ENCODE measurements at places on chromosomes 16 and 17.

GRCh38 chr16:57032931-57033330, 43.6 kb downstream of the NLRC5 start:
- no peak for DNase-seq

- no peak for DNase-seq
Measured at GRCh38 chr16:11060842-11061241, 116.5 kb downstream of the CLEC16A start.

- peak; percentile 50 for DNase-seq
Measured at GRCh38 chr16:70735141-70735979, 49.5 kb upstream of the MTSS2 start.

DNA sequence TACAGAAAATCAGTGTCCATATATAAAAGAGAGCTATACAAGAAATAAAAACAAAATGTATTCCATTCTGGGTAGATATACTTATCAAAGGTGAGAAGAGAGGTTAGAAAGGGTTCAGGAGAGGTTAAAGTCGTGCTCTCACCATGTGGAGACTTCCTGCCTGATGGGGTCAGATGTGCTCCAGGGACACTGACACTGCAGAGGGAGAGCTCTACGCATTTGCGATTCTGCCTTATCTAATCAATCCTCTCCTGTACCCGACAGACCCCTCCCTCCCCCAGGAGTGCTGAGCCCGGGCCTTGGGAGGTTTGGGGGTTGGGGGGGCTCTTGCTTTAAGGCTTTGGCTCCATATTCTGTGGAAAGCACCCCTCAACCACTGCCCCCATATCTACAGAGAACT, 16.6 kb upstream of the SLC5A11 start:
- DNase-seq: no peak

Data from HFF-Myc (cell line).